HuH-7 (cell line): ENCODE measurements at places on chromosomes 4 and X.

DNA sequence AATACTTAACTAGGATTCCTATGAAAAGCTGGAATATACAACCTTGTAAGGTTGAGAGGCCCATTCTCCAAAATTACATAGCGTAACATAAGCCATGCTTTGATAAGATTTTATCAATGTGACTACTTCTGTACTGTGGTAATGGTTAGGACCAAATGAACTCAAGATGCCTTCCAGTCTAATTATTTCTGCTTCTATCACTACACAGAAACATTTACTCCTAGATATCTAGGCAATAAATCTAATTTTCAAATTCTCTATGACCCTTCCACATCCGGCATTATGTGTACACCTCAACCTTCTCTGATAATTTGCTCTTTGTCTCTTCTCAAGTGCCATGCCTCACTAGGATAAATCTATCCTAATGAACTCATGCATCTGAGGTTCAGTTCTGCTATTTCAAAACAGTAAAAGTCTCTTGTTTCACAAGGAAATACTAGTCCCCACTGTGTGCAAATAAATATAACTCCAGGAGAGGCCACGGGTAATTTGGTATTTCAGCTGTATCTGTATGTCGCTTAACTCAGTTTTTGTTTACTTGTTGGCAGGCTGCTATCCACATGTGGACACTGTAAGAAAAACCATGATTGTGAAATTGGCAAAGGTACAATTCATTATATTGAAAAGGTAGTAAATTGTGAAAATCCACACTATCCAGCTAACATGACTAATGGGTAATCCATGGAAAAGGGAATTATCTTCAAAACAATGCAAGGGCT is 93.3 kb downstream of the PRDM5 start:
- peak; percentile 17 for DNase-seq

DNA sequence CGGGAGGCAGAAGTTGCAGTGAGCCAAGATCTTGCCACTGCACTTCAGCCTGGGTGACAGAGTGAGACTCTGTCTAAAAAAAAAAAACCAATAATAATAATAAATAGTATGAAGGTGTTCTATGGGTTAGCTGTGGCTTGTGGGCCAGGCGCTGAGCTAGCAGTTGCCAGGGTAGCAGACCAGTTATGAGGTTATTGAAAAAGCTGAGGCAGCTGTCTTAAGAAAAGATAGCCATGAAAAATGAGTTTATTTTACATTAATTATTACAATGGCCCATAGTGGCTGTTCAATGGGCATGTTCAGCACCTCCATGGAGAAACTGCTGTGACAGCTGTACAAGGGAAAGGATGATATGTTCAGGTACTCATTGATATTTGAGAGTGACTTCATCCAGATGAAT is 13.3 kb upstream of the HSD17B10 start:
- no peak for DNase-seq

GRCh38 chr4:13872155-13872554 is 244.6 kb upstream of the BOD1L1 start:
- DNase-seq, result no peak

DNA sequence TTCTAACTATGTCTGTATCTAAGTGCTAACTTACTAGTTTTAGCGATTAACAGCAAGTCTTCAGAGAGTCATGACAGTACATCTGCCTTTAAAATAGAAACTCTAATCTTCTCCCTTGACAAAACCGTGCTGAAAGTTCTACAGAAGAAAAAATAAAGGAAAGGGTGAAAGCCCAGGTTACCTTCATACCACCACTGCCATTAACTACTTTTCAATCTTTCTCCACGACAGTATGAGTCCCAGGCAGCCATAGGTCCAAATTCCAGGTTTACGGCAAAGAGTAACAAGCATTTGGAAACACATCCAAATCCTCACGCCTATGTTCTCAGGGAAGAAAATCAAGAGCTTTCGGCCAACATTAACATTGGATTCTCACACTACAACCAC is 12.4 kb upstream of the ZCCHC13 start:
- no peak for DNase-seq

- no peak for DNase-seq
These were observed 16.2 kb downstream of the HPF1 start for GRCh38 chr4:169741569-169741968.

- no peak for DNase-seq
These were observed 86.5 kb downstream of the DRD5 start for GRCh38 chr4:9867751-9868425.

DNA sequence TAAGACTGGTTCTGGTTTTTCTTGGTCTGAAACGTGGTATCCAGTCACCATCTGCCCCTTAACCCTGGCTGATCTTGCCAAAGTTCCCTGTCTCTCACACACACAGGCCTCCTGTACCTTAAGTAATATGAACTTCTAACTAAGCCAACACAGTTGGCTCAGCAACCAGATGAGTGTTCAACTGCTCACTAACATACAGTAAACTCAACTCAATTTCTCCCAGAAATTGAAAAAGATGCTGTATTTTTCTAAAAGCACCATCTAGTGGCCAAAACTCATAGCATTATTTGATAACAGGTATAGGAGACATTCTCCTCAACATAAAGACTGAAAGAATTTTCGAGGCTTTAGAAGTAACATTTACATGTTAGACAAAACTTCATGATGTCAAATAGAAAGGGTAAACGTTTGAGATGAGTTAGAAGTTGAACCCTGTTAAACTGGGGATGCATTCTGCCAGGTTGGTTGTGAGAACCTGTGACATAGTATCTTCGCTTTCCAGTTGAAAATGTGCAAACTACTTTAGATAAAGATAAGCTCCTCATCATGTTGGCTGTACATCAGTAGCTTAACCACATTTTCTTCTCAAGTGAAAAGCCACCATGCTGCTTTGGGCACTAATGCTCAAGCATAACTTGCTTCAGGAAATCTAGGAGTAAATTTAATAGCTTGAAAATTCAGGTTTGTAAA is 31.2 kb downstream of the CCNI start:
- DNase-seq, result no peak

DNA sequence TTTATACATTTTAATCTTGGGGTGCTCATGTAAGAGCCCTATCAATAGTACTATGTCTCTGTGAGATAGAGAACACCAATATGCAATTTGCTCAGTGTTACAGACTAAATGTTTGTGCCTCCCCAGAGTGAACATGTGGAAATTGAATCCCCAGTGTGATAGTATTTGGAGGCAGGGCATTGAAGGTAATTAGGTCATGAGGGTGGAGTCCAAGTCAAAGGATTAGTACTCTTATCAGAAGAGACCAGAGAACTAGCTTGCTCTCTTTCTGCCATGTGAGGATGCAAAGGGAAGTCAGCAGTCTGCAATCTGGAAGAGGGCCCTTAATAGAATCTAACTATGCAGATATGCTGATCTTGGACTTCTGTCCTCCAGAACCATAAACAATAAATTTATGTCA is 1317.0 kb downstream of the STIM2 start:
- DNase-seq, result no peak

DNA sequence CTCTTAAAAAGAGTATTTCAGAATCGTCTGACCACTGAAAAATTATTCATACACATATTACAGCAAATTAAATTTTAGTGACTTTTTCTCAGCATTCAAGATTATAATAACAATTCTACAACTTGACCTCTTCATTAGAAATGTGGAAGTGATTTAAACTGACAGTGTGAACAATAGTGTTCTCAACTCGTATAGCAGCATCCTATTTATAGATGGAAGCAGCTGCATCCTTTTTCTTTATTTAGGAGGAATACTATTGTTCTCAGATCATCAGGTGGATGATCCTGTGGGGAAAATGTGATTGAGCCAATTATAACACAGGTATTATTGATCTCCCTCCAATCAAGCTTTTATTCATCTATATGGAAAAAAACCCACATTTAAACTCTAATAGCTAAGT is 56.7 kb downstream of the RAPGEF2 start:
- no peak for DNase-seq

DNA sequence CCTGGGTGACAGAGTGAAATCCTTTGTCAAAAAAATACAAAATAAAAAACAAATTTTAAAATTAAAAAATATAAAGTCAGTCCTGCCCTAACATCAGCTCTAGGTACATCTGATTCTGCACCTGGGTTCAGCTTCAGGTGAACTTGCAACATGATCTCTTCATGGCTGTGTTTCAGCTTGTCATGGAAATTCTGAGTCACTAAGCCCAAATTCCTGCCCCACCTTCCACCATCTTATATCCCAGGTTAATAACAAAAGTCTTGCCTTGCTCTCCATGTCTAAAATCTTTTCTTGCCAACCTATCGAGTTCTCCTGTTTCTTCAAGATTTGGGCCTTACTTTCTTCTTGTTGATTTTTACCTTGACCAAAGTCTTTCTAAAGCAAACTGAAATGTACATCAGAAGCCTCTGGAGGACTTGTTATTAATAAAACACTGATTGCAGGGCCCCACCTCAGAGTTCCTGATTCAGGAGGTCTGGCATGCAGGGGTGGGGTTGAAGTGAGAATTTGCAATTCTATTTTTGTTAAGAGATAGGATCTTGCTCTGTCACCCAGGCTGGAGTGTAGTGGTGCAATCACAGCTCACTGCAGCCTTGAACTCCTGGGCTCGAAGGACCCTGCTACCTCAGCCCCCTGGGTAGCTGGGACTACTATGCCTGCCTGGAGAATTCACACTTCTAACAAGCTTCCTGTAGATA is 125.8 kb upstream of the VCX3A start:
- DNase-seq, result no peak

DNA sequence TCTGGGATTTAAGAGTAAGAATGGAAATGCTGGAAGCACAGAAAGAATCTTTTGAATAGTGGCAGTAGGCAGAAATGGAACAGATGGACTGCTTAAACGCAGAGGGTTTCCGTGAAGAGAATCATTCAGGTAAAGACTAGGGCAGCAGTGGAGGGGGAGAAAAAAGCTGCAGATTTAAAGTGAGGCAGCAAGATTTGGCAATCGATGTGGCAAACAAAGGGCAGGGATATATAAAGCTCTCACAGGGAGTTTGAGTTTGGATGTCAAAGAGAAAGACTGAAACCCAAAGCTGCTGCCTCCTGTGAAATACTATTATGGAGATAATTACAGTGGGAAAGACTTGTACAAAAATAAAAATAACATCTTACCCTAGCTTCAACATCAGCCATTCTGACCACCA is 384.0 kb downstream of the CENPC start:
- DNase-seq, result no peak

GRCh38 chr4:88729146-88729760 is 31.6 kb upstream of the NAP1L5 start:
- DNase-seq, result no peak

DNA sequence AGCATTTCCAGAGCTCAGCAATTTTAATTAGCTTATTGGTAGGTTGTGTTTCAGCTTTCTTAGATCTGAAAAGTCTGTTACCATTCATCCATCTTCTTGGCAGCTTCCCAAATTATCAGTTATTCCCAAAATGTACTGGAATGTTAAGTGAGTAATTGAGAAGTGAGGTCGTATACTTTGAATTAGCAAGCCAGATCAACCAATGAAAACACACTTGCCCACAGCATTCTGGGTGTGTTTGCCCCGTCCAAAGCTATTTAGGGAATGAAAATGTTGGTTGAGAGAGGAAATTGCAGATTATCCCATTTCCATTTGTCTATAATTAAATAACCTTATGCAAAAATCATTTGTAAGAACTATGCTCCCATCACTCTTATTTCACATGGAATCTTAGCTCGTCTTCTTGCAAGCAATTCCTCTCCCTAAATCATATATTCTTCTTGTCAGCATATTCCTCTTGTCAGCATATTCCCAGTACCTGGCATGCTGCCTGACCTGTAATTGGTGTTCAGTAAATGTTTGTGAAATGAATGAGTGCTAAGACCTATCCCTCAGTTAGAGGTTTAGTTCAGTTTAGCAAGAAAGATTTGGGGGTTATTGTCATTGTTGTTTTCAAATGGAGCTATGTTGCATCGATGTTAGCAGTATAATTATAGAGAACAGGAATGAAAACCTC is 23.3 kb upstream of the ANTXR2 start:
- no peak for DNase-seq

DNA sequence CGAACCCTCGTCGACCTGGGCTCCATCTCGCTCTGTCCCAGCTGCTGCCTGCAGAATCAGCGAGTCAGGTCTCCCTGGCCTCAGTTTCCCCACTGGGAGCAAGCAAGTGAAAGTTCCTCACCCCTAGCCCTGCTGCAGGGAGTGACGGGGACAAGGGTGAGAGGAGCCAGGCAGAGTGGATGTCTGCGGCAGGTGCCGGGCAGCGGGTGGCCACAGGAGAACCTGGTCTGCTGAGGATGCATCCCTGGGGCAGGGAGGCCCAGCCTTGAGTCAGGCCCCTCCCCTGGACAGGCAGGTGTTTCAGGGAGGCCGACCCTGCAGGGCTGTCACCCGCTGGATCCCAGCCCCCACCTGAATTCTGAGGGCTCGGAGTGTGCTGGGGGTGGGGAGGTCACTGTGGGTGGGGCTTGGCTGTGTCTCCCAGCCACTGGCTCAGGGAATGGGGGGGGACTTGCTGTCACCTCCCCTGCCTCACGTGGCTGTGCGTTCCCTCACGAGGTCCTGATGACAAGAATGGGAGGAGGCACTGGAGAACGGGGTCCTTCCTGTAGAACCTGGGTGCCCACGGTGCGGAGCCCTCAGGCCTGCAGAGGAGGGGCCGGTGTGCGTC is 33.2 kb downstream of the LRPAP1 start:
- DNase-seq, result no peak

DNA sequence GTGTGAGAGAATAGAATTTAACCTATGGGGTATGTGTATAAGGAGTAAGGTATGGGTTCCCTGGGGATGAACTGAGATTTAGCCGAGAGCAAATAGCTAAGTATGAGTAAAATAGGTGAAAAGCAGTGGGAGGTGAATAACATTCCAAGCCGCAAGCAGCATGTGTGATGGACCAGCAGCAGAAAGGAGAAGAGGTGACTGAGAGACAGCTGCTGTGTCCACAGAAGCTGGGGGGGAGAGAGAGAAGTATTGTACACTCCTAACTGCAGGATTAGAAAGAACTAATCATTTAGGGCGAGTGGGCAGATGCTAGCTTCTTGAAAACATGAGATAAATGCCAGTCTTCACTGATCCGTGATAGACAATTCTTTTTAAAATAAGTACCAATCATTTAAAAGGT is 296.0 kb downstream of the KLHL4 start:
- no peak for DNase-seq

DNA sequence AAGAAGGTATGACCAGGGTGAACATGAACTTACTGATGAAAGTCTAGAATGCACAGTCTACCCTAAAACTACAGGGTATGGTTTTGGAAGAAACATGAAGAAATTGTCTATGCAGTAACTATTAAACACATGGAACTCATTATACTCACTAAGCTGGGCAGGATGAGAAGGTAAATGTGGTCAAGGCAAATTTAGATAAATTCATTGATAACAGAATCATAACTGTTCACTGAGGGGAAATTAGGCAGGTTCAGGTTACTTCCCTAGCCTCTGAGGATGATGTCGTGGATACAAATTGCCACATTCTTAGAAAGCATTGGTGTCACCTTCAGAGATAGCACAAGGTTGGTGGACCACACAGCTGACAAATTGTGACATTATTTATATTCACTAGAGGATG is 40.4 kb upstream of the MID1IP1 start:
- no peak for DNase-seq

GRCh38 chrX:133921764-133922389 is 63.5 kb downstream of the GPC3 start:
- DNase-seq, result peak; percentile 28
